ENCODE measurements at places on chromosomes 3 and 15.

- DNase-seq = no peak
Observed at GRCh38 chr3:122498152-122498551, 16.6 kb downstream of the KPNA1 start.

DNA sequence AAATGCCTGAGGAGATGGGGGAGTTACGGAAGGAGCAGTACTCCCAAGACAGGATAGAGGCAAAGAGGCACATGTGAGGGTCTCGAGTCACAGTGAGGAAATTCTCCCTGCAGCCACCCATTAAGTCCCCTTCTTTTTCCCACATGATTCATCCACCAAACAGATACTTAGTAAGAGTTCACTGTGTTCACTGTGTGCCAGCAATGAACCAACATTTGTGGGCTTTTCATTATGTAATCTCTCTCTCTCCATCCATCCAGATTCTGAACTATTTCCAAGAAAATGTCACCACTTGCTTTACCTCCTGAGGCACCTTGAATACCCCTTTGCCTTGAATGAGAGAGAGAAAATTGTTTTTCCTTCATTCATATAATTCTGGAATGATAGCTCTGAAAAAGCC is 24.6 kb upstream of the LRRFIP2 start:
- no peak for DNase-seq

GRCh38 chr15:96316953-96317629 is 13.4 kb upstream of the NR2F2 start:
- no peak for DNase-seq

DNA sequence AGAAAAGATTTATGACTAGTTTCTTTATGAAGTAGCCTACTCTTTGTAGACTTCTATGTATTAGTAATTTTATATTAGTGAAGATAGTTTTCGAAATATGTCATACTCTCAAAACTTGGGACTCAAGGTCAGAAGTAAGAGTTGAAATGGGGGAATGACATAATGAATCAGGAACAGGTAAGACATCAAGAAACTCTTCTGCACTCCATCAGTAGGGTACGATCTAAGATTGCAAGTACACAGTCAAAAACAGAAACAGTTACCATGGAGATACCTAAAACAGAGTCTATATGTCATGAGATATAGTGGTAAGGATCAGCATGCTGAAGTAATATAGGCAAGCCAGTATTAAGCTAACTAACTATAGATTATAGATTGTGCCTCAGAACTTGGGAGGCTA is 187.0 kb upstream of the MLF1 start:
- DNase-seq = no peak

GRCh38 chr3:79405183-79405582 is 362.6 kb downstream of the ROBO1 start:
- DNase-seq = no peak

All from NCI-H2081 treated with DMSO at 0.1 percent for 48 hours (cell line).